ENCODE measurements at places on chromosomes 1 and 21.

GRCh38 chr1:230158415-230159291 lies 91.6 kb downstream of the GALNT2 start:
- peak; percentile 62 for DNase-seq

- no peak for DNase-seq
Observed at GRCh38 chr1:202274611-202275010, 67.1 kb downstream of the UBE2T start.

DNA sequence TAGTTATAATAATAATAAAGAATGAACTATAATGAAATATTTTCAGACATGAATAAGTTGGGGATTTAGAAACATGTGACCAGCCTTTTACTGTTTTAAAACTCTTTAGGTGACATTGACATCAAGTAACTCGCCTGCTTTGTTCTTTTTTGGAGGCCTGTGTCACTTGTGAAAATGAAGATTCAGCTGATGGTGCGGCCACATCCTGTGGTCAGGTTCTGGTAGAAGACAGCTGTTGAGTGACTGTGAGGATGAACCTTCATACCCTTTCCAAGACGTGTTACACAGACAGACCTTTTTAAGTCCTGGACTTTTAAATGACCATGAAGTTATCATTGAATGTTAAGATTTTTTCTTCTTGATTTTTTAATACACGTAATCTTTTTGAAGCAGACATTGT lies 10.3 kb downstream of the UTS2 start:
- DNase-seq, result no peak

DNA sequence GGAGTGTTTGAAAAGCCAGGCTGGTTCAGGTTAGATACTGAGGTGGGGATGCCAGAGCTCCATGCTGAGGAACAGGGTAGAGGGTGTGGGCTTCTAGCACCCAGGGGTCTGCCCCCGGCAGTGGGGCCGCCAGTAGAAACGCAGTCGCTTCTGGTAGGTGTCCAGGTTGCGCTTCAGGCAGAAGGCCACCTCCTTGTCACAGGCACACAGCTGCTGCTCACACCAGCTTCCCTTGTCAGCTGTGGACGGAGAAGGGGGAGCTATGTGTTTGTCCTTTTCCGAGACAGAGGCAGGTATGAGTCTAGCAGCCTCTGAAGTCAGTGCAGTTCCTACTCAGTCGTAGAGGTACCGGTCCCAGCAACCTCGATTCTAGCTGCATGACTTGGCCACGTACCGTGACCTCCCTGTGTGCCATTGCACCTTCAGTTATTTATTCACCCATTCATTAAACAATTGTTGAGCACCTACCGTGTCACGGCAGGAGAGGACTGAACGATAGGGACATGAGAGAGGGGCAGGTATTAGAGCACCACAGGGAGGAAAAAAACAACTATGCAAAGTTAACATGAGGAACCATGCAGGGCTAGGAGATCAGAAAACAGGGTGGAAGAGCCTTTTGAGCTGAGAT lies 5.2 kb downstream of the PLA2G2D start:
- no peak for DNase-seq

- DNase-seq, result peak; percentile 33
Observed at GRCh38 chr1:43978551-43979260, at the start of gene B4GALT2. TSS of gene B4GALT2 (plus strand) at chr1:43979210. CDS start at chr1:43981161, 1,951 bp downstream.

DNA sequence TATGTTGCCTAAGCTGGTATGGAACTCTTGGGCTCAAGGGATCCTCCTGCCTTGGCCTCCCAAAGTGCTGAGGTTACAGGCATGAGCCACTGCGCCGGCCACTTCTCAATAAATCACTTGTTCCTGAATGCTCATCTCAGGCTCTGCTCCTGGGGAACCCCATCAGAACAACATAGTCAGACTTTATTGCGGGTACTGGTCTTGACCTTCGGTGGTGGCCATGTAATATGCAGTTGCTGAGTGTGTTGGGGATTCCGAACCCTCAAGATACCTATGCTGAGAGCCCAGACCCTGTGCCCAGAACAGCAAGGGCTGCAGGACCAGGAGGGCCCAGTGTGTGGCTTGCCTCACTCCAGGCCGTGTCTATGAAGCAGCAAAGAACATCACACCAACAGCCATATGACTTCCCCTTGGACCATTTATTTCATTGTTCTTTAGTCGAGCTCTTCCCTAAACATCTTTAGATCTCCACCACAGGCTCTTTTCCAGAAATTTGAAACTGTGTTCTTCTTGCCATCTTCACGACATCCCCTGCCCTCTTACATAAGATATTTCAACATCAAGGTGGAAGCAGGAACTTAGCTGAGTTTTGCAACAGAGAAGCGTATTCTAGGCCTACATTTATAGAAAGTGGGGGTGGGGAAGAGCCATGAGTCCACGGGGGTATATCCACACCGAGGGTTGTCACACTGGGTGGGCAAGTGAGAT lies 12.7 kb upstream of the SDHB start:
- no peak for DNase-seq

DNA sequence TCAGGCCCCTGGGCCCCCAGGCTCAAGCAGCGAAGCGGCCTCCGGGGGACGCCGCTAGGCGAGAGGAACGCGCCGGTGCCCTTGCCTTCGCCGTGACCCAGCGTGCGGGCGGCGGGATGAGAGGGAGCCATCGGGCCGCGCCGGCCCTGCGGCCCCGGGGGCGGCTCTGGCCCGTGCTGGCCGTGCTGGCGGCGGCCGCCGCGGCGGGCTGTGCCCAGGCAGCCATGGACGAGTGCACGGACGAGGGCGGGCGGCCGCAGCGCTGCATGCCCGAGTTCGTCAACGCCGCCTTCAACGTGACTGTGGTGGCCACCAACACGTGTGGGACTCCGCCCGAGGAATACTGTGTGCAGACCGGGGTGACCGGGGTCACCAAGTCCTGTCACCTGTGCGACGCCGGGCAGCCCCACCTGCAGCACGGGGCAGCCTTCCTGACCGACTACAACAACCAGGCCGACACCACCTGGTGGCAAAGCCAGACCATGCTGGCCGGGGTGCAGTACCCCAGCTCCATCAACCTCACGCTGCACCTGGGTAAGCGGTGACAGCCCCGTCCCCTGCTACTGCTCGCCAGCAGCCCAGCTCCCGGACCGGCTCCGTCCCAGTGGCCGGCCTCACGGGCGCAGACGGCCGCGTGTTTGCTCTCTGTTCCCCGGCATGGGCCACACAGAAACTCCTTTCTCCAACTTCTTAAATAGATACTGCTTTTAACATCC lies 539 bp downstream of the LAMC1 start:
- DNase-seq, result no peak

DNA sequence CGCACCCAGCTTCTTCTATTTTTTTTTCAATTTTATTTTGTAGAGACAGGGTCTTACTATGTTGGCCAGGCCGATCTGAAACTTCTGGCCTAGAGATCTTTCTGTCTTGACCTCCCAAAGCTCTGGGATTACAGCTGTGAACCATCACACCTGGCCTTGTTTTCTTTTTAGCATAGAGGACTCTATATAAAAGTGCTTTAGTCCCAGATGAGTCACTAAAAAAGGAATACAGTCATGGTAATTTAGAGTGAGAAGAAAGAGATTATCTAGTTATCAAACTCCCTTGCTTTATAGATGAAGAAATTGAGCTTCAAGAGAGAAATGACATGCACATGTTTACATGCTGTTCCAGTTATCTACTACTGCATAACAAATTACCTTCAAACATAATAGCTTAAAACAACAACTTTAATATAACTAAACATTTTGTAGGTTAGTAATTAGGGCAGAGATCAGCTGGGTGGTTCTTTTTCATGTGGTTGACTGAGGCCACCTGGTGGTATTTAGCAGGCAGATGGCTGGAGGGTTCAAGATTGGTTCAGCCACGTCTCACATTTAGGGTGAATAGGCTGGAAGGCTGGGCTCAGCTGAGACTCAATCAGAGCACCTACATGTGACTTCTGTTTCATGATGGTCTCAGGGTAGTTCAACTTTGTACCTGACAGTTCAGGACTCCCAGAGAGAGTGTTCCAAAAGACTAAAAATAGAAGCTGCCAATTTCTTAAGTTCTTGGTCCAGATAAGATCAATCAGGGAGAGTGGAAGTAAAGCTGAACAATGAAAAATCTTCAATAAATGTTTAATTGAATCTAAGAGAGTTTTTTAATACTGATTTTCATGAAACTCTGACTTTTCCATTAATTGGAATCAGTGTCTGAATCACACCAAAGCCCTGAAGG lies 16.9 kb upstream of the MTF2 start:
- peak; percentile 4 for DNase-seq

DNA sequence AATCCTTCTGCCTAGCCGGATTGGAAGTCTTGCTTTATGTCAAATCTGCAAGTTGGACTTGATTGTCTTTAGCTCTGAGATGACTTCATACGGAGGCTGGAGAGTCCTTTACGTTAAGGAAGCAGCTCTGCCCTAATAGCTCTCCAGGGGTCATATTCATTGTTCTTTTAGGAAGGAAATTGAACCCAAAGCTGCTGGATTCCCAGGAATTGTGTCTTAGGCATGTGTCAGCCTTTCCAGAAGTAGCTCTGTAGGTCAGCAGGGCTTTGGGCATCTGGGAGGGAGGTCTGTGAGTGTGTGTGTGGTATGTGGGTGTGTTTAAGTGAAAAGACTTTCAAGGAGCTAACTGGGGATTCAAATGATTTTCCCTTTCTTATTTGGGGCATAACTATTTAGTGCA lies 82.4 kb downstream of the ABCA4 start:
- no peak for DNase-seq

- no peak for DNase-seq
Observed at GRCh38 chr1:30962609-30963508, 54.3 kb upstream of the SDC3 start.

GRCh38 chr1:226884116-226884625 lies 13.8 kb downstream of the PSEN2 start:
- DNase-seq, result no peak

GRCh38 chr21:8992731-8993174 lies 1528.6 kb upstream of the TPTE start:
- DNase-seq, result no peak

- no peak for DNase-seq
Observed at GRCh38 chr21:32061729-32062128, 188.9 kb downstream of the HUNK start.

DNA sequence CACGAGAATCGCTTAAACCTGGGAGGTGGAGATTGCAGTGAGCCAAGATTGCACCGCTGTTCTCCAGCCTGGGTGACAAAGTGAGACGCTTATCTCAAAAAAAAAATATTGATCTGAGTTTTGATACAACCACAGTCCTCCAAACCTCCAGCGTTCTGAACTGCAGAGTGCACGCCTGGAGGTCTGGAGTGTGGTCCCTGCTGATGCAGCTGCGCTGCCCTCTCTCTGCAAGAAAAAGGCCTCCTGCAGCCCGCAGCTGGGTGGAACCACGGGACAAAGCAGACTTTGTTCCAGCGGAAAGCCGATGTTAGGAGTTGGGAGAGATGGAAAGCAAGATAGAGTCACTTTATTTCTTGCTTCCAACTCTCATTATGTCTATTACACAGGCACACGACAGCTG lies 144.9 kb upstream of the SOD1 start:
- DNase-seq, result no peak

GRCh38 chr1:33237579-33237978 lies 18.7 kb upstream of the ZNF362 start:
- DNase-seq, result no peak

- no peak for DNase-seq
Observed at GRCh38 chr1:112536561-112536960, 27.8 kb downstream of the WNT2B start.

DNA sequence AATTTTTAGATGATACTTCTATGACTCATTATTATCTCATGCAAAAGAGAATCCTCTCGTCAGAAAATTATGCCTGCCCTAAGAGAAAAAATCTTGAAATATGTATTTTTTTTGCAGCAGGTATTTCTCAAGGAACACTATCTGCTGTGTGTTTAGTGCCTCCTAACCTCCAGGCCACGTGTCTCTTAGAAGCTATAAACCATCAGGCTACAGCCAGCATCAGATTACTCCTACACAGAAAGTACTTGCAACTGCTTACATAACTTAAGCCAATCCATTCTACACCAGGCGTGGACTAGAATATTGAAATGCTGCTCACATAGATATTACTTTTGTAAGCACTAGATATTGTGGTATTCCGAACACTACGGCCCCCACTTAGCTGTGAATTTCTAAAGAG lies 933.4 kb downstream of the PLA2G4A start:
- DNase-seq, result no peak

- DNase-seq, result peak; percentile 87
Observed at GRCh38 chr1:39842836-39843235, 40.5 kb downstream of the TRIT1 start.

- DNase-seq, result peak; percentile 88
Observed at GRCh38 chr1:42924851-42925760, 33.6 kb downstream of the SLC2A1 start.

DNA sequence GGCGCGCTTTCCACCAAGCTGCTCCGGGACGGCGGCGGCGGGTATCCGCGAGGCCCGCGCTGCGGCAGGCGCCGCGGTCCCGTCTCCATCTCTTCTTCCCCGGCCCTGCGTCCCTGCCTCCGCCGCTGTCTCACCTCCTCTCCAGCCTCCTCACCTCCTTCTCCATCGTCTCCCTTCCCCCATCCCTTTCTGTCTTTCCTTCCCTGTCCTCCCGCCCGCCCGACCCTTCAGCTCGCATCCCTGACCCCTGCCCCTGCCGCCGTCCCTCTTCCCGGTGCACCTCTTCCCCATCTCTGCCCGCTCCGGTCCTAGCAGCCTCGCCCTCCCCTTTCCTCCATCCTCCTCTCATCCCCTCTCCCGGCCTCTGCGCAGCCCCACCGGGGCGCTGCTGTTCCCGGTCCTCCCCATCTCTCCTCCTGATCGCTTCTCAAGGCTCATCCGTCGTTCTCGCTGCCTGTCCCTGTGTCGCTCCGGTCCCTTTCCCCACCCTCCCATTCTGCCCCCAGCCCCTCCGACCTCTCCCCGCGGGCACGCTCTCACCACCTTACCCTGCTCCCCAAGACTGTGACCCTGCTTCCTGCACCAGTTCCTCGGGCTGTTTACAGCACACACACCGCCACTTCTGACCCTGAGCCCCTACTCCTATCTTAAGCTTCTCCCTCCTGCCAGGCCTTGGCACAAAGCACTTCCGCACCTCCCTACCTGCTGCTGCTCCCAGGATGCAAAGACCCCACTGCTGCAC lies 760 bp upstream of the NPHP4 start:
- DNase-seq, result no peak

- DNase-seq, result no peak
Observed at GRCh38 chr1:165855010-165855838, 27.8 kb downstream of the UCK2 start.

DNA sequence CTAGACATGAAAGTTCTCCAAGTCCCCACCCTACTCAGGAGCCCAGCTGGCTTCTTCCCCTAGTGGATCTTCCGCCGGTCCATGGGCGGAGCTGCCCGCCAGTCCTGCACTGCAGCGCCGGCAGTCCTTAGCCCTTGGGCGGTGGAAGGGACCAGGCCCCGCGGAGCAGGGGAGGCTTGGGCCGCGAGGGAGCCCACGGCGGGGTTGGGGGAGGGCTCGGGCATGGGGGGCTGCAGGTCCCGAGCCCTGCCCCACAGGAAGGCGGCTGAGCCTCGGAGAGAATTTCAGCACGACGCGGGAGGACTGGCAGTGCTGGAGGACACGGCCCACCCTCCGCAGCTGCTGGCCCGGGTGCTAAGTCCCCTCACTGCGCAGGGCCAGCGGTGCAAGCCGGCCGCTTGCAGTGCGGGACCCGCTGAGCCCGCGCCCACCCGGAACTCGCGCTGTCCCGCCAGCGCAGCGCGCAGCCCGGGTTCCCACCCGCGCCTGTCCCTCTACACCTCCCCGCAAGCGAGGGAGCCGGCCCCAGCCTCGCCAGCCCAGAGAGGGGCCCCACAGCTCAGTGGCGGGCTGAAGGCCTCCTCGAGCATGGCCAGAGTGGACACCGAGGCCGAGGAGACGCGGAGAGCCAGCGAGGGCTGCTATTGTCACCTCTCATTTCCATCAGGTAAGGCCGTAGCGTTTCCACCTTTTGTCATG lies 1398.6 kb downstream of the MRPL39 start:
- DNase-seq, result no peak

Measured in NCI-H748 treated with DMSO at 0.1 percent for 48 hours (cell line).